ENCODE measurements at places on chromosomes 11 and 22.

DNA sequence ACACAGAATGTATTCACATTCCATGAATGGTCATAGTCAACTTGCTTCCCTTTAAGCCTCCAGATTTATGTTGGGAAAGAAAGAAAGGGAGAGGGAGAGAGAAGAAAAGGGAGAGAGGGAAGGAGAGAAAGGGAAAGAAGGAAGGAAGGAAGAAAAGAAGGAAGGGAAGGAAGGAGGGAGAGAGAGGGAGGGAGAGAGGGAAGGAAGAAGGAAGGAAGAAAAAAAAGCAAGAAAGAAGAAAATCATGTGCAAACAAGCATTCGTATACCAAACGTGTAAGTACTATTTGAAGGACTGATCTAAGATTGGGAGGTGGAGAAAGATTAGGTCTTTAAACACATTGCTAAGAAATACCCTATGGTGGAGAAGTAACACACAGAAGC, 23.9 kb upstream of the ARHGAP20 start:
- no peak for DNase-seq

DNA sequence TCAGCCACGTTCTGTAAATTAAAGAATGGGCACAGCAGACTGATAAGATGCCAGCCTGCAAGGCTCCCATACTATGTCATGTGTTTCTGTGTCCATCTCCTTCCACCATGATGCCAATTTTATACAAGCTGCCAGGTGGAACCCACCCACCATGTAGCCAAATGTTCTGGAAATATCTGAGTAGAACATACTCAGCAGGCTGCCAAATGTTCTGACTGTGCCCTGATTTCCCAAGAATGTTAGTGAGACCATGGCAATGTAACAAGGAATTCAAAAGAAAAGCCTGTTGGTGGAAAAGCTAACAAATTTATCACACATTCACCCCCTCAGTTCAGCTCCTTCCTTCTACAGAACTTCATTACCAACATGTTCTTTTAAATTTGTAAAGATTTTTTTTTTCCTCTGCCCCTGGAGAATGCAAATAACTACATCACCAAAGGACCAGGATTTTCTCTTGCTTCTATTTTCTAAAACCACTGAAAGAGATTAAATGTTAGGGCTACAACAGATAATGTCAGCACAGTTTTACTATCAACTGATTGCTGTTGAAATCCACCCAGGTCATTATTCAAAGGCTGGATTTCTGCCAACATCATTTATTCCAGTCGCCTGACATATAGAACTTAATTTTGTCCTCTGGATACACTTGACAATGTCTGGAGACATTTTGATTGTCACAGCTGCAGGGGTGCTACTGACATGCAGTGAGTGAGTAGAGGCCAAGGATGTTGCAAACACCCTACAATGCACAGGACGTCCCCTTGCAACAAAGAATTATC, 3.1 kb downstream of the DMC1 start:
- no peak for DNase-seq

- DNase-seq: no peak
Measured at GRCh38 chr11:57513911-57514537, 1.5 kb downstream of the SLC43A1 start.

DNA sequence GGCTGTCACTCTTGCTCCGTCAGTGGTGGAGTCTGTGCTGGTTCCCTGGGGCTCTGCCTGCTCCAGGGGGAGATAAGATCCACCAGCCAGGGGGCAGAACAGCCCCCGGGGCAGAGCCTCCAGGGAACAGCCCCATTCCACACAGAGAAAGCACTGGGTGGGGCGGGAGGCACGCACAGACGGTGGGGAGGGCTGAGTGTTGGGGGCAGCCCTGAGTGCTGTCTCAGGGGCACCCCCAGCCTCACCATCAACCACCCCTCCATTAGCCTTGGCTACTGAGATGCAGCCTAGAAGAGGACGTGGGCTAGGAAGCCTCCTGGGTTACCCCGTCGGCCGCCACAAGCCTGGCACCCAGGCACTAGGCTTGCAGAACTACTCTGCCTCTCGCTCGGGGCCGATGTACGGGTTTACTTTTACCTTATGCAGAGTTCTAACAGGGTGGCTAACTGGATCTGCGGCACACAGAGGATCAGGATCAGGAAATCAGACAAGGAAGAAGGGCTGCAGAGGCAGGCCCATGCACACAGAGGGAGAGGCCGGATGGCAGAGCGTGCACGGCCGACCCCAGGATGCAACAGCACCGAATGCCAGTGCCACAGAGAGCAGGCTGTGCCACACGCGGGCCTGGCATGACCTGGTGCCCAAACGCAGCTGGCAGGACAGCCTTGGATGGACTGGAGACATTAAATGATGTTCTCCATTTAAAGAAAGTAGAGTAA, 140.5 kb downstream of the CTTN start:
- DNase-seq: no peak

GRCh38 chr11:124610295-124610694, 933 bp upstream of the PANX3 start:
- no peak for DNase-seq

GRCh38 chr22:48496226-48496845, 1331.3 kb downstream of the BRD1 start:
- DNase-seq: no peak

GRCh38 chr11:56876621-56877275, 112.0 kb upstream of the OR5AK2 start:
- DNase-seq: no peak

- DNase-seq: no peak
Measured at GRCh38 chr11:87779276-87780067, 395.8 kb downstream of the RAB38 start.

All from stimulated activated CD4-positive, alpha-beta T cell treated with anti-CD3 and anti-CD28 coated beads, Interleukin-15, amount 100 ng/mL, for 1 hour (primary cell).